ENCODE measurements at places on chromosomes 1 and 21. TPM values are rescaled to one million over a fixed set of nuclear protein-coding genes. Genes with fewer than 3 reads are reported as not detected.

ACTL8 gene
- total RNA-seq: not detected

CHIA gene
- not detected for total RNA-seq

PRDM16 gene
- total RNA-seq: 0.32 TPM

SLAMF9 gene
- total RNA-seq: not detected

PLA2G2C gene
- total RNA-seq: not detected

BTBD8 gene
- total RNA-seq: 5.3 TPM

MAN1C1 gene
- 15.8 TPM for total RNA-seq

ENTREP3 gene
- total RNA-seq: 7.0 TPM

EIF4G3 gene
- 47.2 TPM for total RNA-seq

FCRLB gene
- total RNA-seq: 0.49 TPM

CD1E gene
- total RNA-seq: not detected

NBPF4 gene
- not detected for total RNA-seq

LRRC8B gene
- 5.5 TPM for total RNA-seq

EDARADD gene
- total RNA-seq: 0.49 TPM

LCE3E gene
- not detected for total RNA-seq

CDCA8 gene
- 1.8 TPM for total RNA-seq

GMEB1 gene
- 12.1 TPM for total RNA-seq

CFHR4 gene
- not detected for total RNA-seq

TMEM125 gene
- total RNA-seq: not detected

TMEM200B gene
- total RNA-seq: 28.6 TPM

Data from hair follicle dermal papilla cell (primary cell).